ENCODE measurements at places on chromosomes 5 and 9.

DNA sequence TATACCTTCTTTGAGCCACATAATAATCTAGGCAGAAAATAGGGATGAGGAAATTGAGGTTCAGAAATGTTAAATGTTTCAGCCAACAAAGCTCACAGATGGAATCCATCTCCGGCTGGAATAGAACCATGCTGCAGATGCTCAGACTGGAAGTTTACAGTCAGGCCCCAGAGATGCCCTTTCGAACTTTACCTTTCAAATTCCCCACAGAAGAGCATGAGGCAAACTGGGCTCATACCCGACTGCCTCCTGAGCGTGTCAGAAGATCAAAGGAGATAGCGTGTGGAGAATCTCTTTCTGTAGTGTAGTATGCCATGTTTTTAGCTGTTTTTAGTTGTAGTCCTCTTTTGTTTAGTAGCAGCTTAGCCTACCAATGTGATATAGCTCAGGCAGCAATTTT, 72.0 kb upstream of the DAP start:
- DNase-seq: no peak

DNA sequence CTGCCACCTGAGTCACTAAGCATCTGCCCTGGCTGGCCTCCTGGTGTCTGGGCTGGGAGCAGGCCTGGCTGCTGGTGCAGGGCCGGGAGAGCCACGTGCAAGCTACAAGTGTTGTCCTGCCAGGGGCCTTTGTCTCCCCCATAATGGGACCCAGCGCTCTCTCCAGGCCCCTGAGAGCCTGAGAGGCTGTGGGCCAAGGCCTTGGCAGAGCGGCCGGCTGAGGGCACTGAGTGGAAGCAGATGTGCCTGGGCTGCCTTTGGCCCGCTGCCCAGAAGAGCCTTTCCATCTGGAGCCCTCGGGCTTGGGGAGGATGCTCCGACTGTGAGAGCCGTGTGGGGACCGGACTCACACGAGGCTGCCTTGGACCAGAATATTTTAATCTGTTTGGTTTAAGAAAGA, 185.5 kb downstream of the RGS3 start:
- DNase-seq: no peak

GRCh38 chr5:78776637-78777036, 128.1 kb upstream of the LHFPL2 start:
- no peak for DNase-seq

DNA sequence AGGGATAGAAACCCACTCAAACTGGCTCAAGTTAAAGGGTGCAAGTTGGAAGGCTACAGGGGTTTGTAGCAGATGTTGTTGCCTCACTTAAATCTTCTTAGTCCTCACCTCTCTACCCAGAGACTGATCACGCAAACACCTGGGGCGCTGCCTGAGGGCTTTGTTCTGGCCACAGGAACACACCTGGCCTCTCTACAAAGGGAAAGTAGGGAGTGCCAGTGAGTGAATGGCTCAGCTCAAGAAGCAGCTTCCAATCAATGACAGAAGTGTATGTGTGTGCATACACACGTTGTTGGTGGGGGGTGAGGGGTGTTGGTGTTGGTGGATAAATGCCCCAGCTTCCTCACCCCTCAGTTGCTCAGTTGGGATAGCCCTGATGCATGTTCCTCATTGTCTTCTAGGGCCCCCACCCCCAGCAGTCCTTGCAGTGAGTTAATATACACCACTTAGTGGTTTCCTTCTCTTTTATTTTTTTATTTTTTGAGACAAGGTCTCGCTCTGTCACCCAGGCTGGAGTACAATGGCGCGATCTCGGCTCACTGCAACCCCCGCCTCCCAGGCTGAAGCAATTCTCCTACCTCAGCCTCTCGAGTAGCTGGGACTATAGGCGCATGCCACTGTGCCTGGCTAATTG, 30.6 kb upstream of the CTNNA1 start:
- DNase-seq: no peak

DNA sequence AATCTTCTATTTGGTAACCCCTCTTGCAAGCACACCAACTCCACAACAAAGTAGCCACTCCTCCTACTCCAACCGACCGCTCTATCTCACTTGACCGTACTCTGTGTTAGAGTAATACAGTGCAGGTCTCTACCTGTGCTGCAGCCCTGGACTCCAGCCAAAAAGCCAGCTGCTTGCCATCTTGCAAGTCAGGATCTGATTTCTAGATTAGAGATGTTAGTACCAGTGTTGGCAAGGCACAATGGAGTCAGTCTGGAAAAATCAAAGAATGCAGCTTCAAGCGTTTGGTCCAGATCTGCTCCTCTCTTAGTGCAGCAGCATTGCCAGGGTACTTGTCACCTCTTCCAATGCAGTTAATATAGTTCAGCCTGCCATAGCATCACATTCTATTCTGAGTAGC, 477.6 kb downstream of the ZSWIM6 start:
- no peak for DNase-seq

GRCh38 chr9:132849185-132849706, 28.8 kb downstream of the AK8 start:
- no peak for DNase-seq

DNA sequence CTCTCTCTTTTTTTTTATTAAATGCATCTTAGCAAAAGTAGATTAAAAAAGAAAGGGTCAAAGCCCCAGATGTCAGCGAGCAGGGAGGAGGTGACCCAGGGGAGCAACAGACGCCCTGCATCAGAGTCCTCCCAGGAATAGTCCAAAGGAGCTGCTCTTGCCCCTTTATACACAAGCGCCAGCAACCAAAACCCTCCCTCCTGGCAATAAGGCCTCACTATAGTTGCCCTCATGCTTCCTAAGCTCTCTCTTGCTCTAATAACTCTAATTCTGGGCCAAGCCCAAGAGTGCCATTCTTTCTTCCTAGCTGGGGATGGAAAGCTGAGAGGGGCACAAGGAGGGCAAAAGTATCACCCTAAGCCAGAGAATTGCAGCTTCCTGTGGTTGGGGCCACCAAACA, 26.3 kb downstream of the PCDHGC5 start:
- no peak for DNase-seq

- no peak for DNase-seq
Measured at GRCh38 chr9:121156263-121156731, 45.4 kb downstream of the RAB14 start.

- DNase-seq: no peak
Measured at GRCh38 chr9:105051897-105052296, 123.9 kb upstream of the ABCA1 start.

GRCh38 chr9:70136632-70137031, 93.0 kb downstream of the MAMDC2 start:
- DNase-seq: no peak

- no peak for DNase-seq
Measured at GRCh38 chr5:140828362-140828737, 590 bp downstream of the PCDHA6 start.

DNA sequence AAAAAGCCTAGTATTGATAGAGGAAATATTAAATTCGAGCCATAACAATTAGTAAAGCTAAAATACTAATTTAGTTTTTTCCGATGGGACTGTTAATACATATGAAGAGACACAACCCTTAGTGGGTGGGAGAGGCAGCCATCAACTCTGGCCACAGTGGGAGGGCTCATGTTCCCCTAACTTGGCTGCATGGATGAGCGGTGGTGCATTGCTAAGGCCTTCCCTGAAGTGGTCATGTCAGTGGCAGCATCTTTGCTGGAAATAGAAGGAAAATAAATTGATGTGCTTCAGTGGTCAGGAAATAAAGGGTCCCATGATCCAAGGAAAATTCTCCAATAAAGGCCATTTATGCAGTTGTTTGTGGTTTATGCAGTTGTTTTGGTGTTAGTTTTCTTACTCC, 33.9 kb upstream of the F2RL2 start:
- DNase-seq: no peak

- no peak for DNase-seq
Measured at GRCh38 chr9:136055715-136056545, 39.2 kb downstream of the NACC2 start.

GRCh38 chr9:122055701-122056100, 37.4 kb downstream of the TTLL11 start:
- no peak for DNase-seq

DNA sequence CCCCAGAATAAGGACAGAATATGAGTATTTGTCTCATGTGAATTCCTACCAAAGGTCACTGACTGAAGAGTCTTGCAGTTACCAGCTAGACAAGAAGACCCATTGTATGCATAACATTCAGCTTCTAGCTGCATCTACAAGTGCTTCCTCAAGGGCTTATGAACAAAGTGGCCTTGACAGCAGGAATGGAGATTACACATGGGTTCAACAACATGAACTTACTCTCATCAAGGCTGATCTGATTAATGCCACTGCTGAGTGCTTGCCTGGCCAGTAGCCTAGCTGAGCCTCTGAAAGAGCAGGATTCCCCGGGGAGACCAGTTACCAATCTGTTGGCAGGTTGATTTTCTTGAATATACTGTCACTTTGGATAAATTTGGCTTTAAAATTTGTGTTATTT, 76.7 kb upstream of the CHD1 start:
- no peak for DNase-seq

GRCh38 chr5:150407096-150407720, 5.5 kb downstream of the CD74 start:
- DNase-seq: no peak

Data from cortex of kidney (tissue), 1 donor.